ENCODE measurements at places on chromosomes 5 and 9. TPM values are rescaled to one million over a fixed set of nuclear protein-coding genes. Genes with fewer than 3 reads are reported as not detected.

The GPRIN1 gene
- polyA plus RNA-seq, result 4.0 TPM

The CHMP5 gene
- 144 TPM for polyA plus RNA-seq

The GRIN1 gene
- polyA plus RNA-seq, result not detected

DNA sequence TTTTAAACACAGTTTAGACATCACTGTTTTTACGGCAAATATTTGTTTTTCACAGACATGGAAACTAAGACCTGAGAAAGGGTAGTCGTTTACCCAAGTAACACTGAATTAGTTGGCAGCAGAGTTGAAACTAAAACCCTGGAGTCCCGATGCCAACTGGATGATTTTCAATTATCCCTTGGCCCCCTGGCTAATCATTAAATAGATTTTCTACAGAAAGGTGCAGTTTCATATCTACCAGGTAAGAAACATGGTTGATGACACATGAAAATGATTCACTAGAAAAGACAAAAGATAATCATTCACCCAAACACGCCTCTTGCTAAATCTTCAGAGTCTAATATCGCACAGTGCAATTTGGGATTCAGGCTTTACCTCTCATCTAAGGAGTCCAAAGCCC, 136.9 kb downstream of the SEMA5A start:
- DNase-seq, result no peak

DNA sequence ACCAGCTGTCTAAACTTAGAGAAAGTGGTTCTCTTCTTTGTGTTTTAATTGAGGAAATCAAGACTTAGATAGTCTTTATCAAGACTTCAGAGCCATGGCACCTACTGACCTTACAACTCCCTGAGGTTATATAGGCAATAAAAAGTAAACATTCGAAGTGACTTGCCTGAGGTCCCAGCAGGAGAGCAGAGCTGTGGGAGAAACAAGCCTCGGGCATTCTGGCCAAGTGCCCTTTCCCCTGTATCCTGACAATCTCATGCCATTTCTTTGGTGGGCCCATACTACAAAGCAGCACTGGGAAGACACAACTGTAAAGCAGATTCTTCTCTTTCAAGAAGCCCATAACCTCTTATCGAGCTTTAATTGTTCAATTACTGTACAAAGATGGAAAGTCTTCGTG, 23.1 kb downstream of the FREM1 start:
- no peak for DNase-seq

GRCh38 chr5:158611581-158611980, 488.1 kb downstream of the EBF1 start:
- DNase-seq, result no peak

DNA sequence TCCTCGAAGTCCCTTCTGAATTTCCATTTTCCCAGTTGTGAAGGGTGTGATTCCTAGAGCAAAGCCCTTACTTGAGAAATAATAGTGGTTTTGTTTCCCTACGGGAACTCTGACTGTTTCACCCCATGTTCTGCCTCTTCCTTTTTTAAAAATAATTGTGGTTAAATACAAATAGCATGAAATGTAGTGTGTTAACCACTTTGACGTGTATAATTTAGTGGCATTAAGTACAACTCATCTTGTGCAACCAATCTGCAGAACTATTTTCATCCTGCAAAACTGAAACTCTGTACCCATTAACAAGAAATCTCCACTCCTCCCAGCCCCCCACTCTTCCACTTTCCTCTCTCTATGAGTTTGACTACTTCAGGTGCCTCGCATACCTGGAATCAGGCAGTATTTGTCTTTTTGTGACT, 35.6 kb upstream of the HAND1 start:
- no peak for DNase-seq

DNA sequence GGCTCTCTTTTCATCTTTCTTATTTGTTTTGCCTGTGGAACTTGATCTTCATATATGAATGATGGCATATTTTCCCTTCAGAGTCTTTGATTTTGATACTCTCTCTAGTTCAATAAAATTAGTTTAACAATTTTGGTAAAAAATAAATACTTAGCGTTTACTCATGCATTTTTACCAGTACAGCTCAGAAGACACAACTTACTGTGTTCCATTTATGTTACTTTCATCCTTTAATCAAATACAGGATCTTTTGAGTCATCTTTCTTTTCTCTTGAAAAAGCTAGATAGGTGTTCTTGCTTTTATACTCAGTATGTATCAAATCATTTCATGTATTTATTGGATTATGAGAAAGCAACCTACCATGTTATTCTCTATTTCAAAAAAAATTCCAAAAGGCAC, 47.1 kb upstream of the RICTOR start:
- no peak for DNase-seq

GRCh38 chr5:76974785-76975184, 21.9 kb downstream of the CRHBP start:
- no peak for DNase-seq

GRCh38 chr5:170330568-170331054, 33.0 kb upstream of the LCP2 start:
- no peak for DNase-seq

DNA sequence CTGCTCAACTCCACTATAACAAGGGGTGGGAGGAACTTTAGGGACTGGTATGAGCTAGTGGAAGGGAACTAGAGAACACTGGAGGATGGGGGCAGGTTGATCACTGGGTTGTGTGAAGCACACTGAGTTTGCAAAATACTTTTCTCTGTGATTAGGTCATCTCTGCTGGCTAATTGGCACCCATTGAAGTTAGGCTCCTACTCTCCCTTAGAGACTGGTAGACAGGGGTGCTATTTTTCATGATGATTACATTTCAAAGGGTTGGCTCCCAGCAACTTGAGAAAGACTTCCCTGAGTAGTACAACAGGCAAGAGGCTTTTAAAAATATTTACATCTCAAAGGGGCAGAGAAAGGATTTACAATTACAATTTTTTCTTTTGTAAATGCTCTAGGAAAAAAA, 50.4 kb upstream of the MTAP start:
- no peak for DNase-seq

DNA sequence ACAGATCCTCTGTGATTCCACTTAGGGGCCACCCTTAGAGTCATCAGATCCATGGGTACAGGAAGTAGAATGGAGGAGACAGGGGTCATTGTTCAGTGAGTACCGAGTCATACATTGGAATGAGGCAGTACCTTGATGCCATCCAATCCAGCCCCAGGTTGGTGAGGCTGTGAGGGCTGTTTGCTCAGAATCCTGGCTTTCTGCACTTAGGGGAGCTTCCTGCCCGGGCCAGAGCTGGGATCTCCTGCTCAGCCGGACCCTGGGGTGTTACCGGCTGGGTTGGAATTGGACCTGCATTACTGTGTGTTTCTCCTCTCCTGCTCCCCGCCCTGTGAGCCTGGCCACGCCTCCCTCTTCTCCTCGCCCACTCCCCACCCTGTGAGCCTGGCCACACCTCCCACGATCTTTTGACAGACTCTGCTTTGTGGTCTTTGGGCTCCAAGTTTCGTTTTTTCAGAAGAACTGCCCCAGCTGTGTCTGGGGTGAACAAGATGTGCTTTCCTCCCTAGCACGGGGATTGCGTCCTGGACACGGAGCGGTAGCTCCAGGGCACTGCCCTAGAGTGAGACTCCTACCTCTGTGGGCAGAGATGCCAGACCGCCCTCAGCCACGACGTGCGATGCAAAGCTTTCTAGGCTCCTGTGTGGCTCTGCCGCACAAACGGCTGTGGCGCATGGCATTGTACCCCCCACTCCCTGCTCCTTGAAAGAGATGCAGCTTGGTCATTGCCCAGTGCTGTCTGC, 15.4 kb downstream of the TRAF2 start:
- DNase-seq, result no peak

All from AG04450 (cell line).